ENCODE measurements at places on chromosomes 12 and 14.

- DNase-seq = peak; percentile 86
Measured at GRCh38 chr12:49331380-49332222, 5.4 kb downstream of the C1QL4 start.

DNA sequence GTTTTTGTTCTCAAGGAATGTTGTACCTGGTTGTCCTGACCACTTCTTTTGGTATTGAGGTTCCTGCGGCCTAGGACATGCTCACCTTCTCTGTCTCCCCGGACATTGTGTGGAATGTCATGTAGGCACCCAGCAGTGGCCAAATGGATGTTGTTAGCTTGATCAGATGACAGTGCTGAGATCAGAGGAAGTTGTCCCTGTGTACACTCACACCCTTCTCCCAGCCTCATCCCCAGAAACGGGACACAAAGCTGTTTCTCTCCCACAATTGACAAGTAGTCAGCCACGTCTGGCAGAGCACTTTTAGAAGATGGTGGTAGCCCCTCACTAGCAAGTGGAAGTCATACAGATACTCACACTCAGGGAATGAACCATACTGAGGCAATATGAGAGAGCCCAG, 3.0 kb downstream of the PLEKHH1 start:
- no peak for DNase-seq

DNA sequence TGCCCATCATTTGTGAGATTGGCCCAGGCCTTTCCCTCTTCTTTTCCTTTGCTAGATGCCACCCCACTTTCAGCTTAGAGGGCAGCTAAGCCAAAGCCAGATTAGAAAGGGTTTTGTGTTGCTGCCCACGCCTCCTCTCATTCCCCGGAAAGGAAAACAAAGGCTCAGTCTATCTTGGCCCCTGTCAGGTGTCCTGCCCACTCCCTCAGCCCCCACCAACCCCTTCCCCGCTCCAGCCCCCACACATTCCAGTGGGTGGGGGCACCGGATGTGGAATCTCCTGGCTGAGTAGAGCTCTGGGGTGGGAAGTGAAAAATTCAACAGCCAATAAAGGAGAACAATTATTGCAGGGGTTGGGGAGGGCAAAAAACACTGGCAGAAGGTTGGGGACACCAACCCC, 2.2 kb downstream of the BLOC1S1 start:
- no peak for DNase-seq

DNA sequence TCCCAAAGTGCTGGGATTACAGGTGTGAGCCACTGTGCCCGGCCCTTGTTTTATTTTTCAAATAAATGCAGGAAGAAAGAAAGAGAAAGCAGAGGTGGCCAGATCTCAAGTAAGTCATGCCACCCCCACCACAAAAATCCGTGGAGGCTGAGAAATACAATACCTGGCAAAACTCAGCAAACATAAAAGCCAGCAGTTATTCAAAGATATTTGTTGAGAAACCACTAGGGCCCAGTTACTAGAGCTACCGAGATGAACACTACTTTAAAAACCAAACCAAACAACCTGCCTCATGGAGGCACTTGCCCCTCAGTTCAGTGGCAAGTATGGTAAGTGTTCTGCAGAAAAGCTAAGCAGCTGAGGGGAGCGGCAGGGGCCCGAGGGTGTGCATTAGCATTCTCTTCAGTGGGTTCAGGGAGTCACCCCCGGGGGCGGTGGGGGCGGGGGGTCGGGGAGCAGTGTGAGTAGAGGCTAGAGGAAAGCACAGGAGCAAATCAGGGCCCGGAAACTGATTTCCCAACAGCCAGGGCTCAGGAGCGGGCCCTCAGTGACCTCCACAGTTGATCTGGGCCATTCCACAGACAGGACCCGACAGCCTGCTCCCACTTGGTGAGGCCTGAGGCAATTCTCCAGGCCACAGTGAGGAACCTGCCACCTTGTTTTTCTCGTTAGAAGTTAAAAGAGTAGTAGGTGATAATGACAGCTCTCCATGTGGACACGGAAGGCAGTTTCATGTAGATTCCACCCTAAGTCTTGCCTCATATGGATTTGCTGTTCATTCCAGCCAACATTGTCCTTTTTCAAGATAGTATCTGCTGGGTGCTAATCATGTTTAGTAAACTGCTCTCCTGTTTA, 8.6 kb downstream of the EVL start:
- no peak for DNase-seq

DNA sequence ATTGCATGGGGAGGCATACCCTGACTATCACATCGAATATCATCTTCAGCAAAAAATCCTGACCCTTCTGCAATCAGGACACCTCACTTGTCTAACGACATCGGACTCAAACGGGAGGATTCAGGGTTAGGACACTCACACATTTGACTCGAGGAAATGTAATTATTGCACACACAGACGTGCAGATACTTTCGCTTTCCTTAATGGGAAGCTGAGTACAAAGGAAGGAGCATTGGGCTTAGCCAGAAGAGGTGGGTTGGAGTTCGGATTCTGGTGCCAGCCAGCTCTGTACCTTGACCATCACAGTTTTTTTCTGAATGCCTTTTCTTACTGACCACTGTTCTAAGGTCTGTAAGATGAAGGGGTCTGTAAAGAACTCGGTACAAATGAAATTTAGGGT, 260.4 kb downstream of the GALC start:
- DNase-seq = no peak

- DNase-seq = no peak
Measured at GRCh38 chr14:80988735-80989429, 33.5 kb downstream of the TSHR start.

DNA sequence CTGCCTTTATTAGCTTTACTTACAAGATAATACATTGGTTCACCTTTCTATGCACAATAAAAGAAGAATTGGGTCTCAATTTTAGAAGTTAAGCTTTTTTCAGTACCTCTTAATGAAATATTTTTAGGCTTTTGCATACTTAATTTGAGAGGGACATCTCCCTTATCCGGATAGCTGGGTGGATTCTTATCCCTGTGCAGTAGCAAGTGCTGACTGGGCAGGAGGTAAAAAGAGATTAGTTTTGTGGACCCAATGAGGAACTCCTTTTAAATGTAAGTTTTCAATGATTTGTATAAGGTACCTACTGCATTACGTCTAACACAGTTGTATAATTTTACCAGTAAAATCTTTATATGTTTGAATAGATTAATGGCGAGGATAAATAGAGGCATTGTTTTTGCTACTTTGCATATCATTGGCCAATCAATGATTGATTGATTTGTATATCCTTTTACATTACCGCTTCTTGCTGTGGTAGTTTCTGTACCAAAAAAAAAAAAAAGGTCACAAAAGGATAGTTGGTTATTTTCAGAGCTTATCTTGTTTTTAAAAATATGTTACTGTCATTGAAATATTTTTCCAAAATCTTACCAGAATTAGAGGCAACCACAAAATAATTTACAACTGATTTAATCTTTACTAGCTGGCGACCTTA, 2.2 kb downstream of the CPSF6 start:
- no peak for DNase-seq

DNA sequence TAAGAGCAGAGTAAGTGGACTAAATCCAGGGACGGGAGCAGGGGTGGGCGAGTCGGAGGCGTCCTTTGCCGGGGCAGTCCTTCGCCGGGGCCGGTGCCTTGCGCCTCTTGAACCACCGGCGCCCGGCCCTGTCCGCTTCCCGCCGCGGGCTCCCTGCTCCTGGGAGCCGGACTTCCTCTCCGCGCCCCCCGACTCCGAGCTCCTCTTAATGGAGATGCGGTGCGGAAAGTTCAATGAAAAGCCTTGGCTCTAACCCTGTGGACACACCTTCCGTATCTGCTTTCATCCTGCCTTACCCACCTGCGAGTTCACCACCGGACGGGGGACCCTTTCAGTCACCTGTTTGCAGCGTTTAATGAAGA, 412 bp downstream of the FGFR1OP2 start:
- DNase-seq = no peak

DNA sequence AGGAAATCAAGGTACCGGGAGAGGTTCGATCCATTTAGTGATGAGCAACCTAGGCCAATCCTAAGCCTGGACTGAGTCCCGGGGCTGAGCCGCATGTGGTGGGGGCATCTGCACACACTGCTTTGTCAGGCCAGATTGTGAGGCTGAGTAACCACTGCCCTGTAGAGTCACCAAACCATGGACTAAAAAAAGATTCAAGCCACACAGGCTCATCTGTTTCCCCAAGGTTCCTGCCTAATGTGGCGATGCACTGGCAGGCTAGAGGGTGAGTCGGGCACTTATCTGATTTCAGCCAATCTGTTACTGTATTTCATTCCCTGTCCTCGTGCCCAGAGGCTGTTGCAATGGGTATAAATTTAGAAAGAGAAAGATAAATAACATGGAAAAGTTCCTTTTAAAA, 140.8 kb downstream of the TTC7B start:
- no peak for DNase-seq

DNA sequence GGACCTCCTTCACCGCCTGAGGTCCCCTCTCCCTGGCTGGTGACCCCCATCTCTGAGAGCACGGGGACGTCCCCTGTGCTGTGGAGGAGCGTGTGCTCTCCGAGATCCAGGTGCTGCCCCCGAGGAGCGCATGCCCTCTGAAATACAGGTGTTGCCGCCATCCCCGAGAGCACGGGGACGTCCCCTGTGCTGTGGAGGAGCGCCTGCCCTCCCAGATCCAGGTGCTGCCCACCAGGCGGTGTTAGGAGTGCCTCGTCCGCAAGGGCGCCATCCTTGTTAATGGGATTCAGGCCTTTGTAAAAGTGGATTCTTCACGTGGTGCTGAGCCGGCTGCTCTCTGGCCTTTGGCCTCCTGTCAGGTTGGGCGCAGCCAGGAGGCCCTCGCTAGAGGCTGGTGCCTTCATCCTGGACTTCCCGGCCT, 10.1 kb downstream of the NOC4L start:
- DNase-seq = no peak

DNA sequence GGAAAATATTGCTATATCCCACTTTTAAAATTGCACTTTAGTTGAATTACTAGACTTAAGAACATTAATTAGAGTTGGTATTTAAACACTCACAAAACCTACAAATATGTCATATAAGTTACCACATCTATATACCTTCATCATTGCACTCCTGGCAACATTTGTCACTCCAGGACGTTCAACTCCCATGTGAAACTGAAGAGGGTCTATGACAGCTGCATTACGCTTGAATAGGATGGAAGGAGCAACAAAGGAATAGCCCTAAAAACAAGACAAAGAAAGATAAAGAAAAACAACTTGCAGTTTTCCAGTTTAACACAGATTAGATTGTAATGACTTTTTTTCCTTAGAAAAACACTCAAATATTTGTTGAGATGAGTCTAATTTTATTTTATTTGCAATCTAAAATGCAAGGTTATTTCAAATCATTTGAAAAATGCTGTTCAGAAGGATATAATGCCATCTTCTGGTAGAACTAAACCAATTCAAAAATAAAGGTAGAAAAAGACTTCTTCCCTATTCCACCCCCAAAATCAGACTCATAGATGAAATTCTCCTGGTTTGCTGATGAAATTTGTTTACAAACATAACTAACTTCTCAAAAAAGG, 84.3 kb upstream of the TTC7B start:
- no peak for DNase-seq

DNA sequence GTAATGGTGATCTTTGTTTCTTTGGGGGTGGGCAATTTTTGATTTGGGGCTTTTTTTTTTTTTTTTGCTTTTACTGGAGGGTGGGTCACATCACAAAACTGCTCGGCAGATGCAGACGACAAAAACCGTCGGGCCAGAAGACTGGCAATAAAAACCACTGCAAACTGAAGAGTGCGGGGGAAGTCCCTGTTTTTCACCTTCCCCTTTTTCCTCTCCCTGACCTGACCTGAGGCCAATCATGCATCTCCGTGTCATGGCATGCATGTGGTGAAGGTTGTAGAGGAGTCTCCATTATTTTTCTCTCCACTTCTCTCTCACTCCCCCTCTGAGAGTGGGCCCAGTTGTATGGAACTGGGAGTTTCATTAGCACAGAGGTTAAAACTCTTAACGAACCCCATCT, 57.5 kb downstream of the AP5M1 start:
- DNase-seq = no peak

- no peak for DNase-seq
Measured at GRCh38 chr12:12608557-12608957, 3.1 kb upstream of the CREBL2 start.

GRCh38 chr12:90112666-90113065, 404.0 kb upstream of the ATP2B1 start:
- DNase-seq = no peak

DNA sequence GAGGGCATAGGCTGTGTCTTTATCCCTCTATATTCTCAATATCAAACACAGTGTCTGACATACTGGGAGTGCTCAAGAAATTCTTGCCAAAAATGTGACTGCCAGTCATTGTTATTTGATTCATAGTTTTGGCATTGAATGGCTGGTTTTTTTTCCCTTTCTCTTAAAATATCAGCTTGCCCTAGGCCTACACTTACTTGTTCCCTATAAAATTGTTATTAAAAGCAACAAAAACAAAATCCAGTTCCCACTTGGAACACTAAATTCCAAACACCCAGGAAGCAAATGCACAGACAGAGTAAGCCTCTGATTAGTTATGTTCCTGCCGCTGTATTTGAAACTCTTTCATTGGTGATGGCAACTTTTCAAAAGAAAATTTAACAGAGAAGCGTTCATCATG, 110.7 kb downstream of the WIF1 start:
- no peak for DNase-seq

GRCh38 chr12:130766470-130766869, 50.4 kb upstream of the RIMBP2 start:
- no peak for DNase-seq

- DNase-seq = no peak
Measured at GRCh38 chr12:6376870-6377666, 1.7 kb upstream of the SCNN1A start.

- DNase-seq = no peak
Measured at GRCh38 chr14:79442786-79443185, 768.5 kb downstream of the DIO2 start.

GRCh38 chr12:121120989-121121755, 11.5 kb upstream of the P2RX7 start:
- no peak for DNase-seq

DNA sequence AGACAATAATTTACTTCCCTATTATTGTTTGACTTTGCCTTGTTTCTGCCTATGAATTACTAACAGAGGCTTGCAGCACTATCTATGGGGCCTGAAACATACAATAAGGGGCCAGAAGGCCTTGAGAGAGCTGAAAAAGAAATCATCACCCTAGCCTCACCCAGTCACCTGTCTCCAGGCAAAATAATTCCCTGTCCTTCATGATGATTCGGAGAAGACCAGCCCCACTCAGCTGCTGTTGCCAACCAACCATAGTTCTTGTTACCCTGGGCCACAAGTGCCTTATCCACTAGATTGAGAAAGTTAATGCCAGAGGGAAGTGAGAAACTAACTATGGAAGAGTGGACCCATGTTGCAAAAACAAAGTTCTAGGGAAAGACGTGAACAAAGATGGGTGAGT, 97.1 kb downstream of the ARF6 start:
- DNase-seq = no peak

GRCh38 chr12:115385141-115385540, 701.2 kb upstream of the TBX3 start:
- no peak for DNase-seq
